GOT3 (cell line): ENCODE measurements at places on chromosomes 3 and 15.

- DNase-seq: no peak
Measured at GRCh38 chr3:101703169-101703568, 16.7 kb upstream of the RPL24 start.

GRCh38 chr3:167305340-167305890, 74.7 kb downstream of the ZBBX start:
- no peak for DNase-seq

DNA sequence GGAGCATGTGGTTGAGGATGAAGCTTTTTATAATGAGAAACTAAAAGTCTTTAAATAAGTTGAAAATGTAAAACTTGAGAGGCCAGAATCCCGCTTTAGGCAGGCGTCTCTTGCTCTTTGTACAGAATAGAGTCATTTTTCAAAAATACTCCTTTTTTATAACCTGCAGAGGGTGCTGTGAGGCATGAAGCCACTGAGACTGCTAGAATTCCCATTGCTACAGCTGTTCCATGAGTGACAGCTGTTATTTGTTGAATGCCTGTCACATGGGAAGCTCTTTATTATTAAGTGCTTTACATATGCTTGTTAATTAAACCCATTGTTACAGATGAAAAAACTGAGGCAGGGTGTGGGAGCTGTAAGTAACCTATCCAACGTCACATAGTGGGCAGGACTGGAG, 18.5 kb downstream of the MINAR1 start:
- no peak for DNase-seq

GRCh38 chr3:16875876-16876550, 8.7 kb upstream of the PLCL2 start:
- DNase-seq: no peak

GRCh38 chr3:123448536-123449101, at the start of gene ADCY5:
ADCY5 (minus strand) TSS chr3:123449090; CDS start chr3:123448545, 545 bp downstream.
- DNase-seq: no peak

DNA sequence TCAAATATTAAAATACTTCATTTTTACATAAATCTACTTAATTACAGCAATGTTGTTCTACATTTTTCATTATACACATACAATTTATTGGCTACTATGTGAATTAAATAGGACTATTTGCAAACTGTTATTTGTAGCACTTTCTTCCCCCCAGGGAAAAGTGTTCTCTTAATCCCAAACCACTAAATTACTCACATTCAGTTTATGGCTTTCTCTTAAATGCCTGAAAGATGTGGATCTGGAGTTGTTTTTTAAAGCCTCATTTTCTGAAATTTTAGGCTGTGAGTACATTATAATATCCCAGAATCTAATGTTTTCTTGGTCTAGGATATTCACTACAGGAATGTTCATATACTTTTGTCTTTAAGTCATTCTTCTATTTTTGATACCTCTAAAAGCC, 32.7 kb downstream of the PRTG start:
- DNase-seq: no peak

DNA sequence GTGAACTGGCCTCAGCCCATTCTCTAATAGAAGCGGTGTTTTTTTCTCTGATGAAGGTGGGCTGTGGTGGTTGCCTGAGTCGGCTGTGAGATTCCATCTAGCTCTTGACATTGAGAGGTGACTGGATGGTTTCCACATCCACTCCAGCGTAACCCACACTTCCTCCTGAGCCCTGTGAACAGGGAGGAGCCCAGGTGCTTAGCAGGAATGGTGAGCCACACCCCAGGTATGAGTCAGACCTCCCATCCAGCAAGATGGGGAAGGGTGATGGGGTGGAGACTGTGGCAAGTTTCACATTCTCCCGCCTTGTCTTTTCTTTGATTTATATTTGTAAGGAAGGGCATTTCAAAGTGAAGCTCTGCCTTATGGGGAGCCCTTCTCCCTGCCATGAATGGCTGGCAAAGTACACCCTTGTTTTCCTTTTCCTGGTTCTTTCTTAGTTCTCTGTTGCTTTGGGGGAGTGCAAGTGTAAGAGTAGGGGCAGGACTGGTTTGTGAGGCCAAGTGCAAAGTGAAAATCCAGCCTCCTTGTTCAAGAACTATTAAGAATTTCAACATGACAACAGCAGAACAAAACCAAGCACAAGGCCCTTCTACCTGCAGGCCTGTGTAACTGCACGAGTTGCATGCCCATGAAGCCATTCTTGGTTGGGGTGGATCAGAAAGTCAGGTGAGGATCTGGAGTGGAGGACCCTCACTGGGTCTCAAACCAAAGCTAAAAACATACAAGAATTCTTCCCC, 4.6 kb upstream of the TPRG1 start:
- no peak for DNase-seq

- DNase-seq: no peak
Measured at GRCh38 chr15:32709295-32710033, 8.3 kb upstream of the GREM1 start.

DNA sequence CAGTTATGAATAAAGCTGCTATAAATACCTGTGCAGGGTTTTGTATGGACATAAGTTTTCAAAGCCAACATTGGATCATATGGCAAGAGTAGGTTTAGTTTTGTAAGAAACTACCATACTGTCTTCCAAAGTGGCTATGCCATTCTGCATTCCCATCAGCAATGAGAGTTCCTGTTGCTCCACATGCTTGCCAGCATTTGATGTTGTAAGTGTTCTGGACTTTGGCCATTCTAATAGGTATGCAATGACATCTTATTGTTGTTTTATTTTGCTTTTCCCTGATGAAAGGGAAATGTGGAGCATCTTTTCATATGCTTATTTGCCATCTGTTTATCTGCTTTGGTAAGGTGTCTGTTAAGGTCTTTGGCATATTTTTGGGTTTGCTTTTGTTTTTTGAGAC, 22.2 kb upstream of the BLM start:
- no peak for DNase-seq

GRCh38 chr3:133781570-133781969, 24.0 kb upstream of the SRPRB start:
- no peak for DNase-seq

GRCh38 chr3:87298111-87298718, 21.8 kb upstream of the POU1F1 start:
- DNase-seq: no peak
